Stimulated activated CD4-positive, alpha-beta T cell treated with anti-CD3 and anti-CD28 coated beads, TNF-alpha, amount 100 ng/mL, for 1 hour (primary cell): ENCODE measurements at places on chromosomes 7 and 10.

DNA sequence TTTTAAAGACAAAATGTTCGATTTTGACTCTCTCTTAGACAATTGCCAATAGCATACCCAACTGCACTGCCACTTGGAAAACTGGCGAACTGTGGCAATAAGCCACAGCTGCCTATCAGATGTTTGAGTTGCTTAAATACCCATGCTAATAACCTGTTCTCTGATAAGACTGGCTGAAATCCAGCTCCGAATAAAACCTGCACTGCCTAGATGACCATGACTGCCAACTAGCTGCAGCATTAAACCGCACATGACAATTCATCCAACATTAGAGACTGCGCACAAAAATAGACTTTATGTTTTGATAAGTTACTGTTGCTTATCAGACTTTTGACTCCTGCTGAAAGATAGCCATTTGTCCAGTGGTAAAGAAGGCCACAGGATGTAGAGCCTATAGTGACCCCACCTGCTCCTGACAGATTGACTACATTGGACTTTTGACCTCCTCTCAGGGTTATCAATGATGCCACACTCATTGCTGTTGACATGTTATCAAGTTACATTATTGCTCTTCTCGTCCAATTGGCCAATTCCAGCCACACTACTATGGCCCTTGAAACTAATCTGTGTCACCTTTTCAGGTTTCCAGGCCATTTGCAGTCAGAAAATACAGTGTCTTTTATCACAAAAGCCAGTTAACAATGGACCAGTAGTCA, 299.0 kb downstream of the HGF start:
- DNase-seq = no peak

DNA sequence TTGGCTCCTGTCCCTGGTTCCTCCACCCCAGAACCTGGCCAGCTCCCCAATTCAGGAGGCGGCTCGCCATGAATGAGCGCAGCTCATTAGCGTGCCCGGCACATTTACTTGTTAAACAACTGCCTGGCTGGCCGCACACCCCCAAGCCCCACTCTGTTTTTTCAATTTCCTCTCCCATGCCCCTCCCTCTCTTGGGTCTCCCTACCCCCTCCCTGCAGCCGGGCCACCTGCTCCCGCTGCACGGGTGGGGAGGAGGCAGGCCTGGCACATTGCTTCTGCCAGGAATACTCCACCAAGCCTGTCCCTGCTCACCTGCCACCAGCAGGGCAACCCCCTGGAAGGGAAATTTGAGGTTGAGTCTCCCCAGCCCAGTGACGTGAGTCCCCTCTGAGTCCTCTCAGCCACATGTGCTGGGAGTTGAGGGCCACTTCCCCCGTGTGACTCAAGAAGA, 2.5 kb upstream of the SLIT1 start:
- no peak for DNase-seq

- DNase-seq = no peak
Observed at GRCh38 chr10:123180101-123181090, 26.2 kb downstream of the BUB3 start.

GRCh38 chr10:77405771-77406241, 231.8 kb downstream of the KCNMA1 start:
- DNase-seq = no peak

GRCh38 chr7:22990588-22990949, 23.4 kb downstream of the HYCC1 start:
- DNase-seq = no peak

- no peak for DNase-seq
Observed at GRCh38 chr7:43215061-43215460, 102.6 kb downstream of the HECW1 start.

- DNase-seq = no peak
Observed at GRCh38 chr7:130943336-130943901, 209.4 kb upstream of the KLF14 start.

GRCh38 chr10:9545073-9545472, 1472.6 kb upstream of the CELF2 start:
- no peak for DNase-seq

DNA sequence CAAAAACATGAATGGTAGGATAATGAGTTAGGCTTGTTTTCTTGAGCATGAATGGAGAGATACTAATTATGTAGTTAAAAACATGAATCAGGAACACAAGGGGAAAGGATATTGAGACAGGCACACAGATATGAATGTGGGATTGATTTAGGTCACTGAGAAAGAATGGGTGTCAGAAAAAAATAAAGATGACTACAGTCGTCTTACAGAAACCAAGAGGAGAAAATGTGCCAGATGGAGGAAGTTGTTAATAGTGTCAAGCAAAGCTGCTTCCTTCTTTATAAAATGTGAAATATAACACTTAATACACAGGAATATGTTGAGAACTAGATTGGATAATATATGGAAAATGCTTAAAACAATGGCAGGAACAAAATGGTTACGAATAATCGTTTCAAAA, 173.3 kb upstream of the BET1 start:
- no peak for DNase-seq
